Nucleus accumbens (tissue), 56 donors: ENCODE measurements at places on chromosomes 16 and 17.

DNA sequence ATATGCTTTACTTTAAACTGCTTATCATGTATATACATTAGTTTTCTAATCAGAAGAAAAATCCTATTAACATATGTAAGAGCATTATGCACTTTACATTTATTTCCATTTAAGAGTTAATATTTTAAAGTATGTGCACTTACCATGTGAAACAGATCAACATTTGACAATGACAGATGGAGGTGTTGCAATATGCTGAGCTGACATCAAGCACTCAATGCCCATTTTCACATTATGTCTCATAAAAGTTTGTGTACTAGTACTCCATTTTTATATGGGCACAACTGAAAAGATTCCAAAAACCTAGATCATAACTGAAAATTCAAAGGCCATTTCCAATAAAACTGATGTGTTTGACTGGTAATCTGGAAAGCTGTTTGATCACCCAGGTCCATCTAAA, 420.9 kb upstream of the SOX9 start:
- no peak for DNase-seq

- DNase-seq: no peak
These were observed 9.5 kb downstream of the NLRC5 start for GRCh38 chr16:56998861-56999260.

DNA sequence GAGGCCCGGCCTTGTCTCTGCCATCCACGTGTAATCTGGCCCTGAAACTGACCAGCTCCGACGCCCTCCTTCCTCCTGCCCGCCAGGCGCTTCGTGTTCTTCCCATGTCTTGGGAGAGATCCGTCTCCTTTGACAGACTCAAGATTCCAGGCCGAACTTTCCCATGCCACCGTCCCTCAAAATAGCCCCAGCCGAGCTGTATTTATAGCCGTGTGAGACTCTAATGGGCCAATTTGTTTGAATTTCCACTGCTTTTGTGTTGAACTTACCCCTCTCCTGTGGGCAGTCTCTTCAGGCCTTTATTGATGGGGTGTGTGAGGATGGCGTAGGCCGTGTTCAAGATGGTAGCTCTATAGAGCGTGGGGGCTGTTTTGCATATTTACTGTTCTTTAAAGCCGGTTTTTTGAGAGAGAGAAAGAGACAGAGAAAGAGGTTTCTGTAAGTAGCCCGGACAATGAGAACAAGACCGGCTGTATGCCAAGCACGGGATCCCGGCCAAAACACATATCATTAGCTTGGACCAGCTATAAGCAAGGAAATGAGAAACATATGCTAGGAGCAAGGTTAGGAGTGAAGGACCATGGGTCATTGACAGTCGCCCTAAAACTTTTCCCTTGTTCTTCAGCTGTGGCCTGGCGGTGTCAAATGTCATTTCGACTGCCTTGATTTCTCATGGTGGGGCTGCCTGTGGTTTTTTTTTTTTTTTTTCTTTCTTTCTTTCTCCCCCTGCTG, 124.5 kb upstream of the ZFHX3 start:
- peak; percentile 2 for DNase-seq

GRCh38 chr17:71033336-71033735, 864.0 kb downstream of the KCNJ2 start:
- DNase-seq: no peak

DNA sequence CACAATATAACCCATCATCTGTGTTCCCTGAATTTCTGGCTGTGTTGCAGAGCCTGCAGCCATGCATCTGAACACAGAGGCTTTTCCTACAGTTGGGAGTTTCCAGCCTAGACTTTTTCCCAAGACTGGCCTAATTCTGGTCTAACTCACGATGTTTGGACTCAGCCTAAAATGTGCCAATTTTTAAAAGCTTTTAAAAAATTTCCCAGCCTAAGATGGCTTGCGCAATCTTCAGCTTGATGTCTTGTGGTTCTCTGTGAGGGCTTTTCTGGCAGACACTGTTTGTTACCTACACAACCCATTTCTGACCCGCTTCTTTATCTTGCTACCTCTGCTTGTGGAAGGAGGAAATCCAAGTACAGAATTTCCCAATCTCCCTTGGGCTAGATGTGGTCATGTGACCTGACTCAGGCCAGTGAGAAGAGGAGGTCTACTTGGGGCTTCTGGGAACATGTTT, 72.7 kb upstream of the GAS7 start:
- no peak for DNase-seq

- no peak for DNase-seq
These were observed 113.0 kb downstream of the LITAF start for GRCh38 chr16:11473728-11474127.

- DNase-seq: no peak
These were observed 24.1 kb downstream of the SEC14L5 start for GRCh38 chr16:4982056-4982867.

DNA sequence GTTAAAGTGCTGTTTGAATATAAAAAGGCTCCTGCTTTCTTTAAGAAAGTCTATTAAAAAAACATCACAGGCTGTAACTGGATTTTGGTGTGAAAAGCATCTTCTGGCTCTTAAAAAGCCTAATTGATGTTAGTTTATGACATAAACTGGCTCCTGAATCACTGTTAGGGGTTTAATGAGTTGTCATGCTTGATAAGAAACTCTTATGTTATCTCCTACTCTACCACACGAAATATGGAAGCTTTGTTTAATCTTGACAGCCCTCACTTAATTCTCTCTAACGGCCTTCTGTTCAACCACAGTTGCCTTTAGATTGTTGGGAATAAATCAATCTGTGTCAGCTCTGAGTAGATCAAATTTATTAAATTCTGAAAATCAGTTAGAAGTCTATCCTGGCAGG, 51.5 kb downstream of the CPPED1 start:
- DNase-seq: no peak

DNA sequence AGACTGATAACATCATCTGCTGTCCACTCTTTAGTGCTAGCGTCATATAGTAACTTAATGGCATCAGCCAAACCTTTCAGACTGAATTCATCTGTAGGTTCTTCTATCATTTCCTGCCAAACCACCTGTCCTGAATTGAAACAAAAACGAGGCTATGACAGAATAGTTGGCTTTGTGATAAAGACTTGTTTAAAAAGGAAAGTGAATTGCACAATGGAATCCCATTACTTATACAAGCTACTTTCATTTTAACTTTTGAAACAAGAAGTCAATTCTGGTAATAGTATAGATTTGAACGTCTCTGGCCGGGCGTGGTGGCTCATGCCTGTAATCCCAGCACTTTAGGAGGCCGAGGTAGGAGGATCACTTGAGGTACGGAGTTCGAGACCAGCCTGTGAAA, 18.2 kb downstream of the LASP1NB start:
- no peak for DNase-seq

- DNase-seq: no peak
These were observed 17.3 kb downstream of the TBX4 start for GRCh38 chr17:61469474-61469873.

DNA sequence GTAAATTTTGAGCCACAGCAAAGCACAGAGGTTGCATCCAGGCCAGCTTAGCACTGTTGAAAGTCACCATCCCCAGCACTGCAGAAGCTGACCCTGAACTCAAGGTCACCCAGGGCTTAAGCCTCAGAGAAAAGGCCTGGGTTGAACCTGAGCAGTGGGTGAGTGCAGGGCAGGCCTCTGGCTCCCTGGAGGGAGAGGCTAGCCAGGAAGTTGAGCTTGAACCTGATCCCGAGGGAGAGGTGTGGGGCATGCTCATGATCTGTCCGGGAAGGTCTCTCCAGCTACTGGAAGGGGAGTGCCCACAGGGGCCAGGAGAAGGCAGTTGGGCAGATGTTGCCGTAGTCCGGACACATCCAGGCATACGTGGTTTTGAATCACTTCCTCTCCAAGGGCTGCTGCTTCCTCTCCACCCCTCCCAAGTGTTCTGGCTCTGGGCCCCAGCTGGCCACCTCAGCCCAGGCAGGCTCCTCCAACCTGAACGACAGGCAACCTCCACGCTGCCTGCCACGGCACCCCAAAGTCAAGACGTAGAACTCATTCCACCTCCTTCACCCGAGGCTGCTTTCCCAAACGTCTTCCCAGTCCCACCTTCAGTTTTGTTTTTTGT, 18.4 kb downstream of the CARHSP1 start:
- DNase-seq: no peak

- no peak for DNase-seq
These were observed 47.7 kb upstream of the TNRC6A start for GRCh38 chr16:24681793-24682192.

- DNase-seq: no peak
These were observed 66.4 kb upstream of the SMIM36 start for GRCh38 chr17:55577687-55578086.

GRCh38 chr17:58331815-58332777, 3.5 kb upstream of the TSPOAP1 start:
- no peak for DNase-seq

DNA sequence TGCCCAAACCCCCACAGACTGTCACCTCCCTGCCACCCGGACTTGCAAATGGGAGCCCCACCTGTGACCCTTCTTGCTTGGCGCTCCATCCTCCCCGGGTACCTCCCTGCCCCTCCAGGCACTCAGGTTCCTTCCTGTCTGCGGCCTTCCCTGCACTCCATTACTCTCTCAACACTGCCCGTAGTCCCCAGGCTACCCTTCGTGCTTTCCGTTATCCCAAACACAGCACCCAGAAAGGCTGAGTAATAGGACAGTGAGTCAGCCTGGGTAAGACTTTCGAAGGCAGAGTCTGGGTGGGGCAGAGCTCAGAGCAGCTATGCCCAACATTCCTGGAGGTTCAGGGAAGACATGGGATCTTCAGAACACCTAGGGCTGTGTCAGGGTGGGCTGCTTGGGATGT, 16.6 kb upstream of the C16orf74 start:
- DNase-seq: peak; percentile 9

- DNase-seq: no peak
These were observed 117.5 kb upstream of the CRHR1 start for GRCh38 chr17:45666641-45667040.

DNA sequence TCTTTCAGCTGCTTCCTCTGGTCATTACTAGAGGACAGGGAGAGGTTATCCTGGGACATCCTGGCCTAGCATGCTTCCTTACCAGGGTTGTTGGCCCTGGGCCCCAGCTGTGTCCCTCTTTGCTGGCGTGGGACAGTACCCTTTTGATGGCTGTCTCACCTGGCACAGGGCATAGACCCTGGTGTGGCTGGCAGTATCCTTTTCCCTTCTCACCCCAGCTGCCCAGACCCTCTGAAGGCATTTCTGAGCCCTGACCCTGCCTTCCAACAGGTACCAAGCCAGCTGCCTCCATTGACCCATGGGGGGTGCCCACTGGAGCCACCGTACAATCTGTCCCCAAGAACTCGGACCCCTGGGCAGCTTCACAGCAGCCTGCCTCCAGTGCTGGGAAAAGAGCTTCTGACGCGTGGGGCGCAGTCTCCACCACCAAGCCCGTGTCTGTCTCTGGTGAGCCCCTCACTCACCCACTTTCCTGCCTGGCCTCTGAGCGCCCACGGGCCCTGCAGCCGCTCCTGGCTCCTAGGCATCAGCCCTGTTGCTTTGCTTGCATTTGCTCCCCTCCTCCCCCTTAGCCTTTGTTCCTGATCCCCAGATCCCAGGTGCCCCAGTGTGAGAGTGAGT, 34.0 kb downstream of the B9D1 start:
- DNase-seq: no peak

DNA sequence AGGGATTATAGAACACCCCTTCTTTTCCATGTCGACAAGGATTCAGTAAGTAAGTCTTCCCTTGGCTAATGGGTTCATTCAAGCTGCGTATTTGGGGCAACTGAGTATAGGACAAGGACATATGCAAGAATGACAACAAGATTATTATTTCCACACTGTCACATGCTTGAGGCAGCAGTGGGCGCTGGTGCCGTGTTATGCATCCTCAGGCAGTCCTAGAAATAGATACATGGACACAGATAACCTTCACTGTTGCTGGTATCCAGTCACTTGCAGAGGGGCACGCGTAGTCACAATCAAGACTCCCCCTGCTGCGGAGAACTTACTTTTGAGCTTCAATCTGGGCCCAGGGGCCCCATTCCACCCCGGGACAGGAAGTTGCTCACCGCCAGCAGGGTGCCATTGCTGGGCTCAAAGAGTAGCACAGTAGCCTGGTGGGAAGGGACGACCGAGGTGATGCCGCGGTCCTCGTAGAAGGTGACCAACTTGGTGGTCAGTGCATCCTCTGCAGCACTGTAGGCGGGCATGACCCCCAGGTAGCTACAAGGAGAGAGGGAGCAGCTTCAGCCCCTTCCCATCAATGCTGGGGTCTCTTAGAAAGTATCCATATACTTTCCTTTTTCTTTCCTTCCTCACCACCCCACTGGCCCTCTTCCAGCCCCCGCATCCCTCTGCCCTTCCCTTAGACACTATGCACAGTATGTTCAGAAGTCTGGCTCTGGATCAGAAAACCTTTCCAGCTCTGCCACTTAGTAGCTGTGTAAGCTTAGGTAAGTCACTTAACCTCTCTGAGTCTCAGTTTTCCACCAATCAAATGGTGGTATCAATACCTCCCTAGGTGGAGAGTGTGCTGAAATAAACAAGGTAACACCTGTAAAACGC, 804 bp downstream of the CRYM start:
- DNase-seq: no peak

DNA sequence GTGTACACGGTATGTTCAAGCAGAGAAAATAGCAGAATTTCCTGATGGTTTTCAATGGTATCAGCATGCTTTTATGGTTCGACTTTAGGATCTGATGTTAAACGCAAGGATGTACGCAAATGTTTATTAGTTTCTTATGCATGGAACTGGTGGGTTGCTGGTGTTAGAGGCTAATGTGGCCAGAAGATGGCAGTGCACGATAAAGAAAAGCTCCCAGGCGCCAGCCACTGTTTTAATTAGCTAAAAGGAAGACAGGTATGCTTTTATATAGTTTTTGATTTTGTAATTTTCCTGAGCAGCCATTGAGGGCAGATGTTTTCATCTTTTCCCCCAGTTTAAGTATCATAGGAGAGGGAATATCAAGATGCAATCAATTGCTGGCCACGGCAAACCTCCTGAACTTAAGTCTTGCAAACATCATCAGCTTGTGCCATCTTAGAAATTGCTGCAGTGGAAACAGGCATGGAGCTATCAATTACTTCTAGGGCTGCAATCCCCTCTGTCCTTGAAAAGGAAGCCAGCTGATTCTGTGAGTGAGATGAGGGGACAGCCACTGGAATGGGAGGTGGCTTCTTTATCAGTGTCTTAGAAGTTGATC, 648.5 kb upstream of the RBFOX1 start:
- peak; percentile 13 for DNase-seq

DNA sequence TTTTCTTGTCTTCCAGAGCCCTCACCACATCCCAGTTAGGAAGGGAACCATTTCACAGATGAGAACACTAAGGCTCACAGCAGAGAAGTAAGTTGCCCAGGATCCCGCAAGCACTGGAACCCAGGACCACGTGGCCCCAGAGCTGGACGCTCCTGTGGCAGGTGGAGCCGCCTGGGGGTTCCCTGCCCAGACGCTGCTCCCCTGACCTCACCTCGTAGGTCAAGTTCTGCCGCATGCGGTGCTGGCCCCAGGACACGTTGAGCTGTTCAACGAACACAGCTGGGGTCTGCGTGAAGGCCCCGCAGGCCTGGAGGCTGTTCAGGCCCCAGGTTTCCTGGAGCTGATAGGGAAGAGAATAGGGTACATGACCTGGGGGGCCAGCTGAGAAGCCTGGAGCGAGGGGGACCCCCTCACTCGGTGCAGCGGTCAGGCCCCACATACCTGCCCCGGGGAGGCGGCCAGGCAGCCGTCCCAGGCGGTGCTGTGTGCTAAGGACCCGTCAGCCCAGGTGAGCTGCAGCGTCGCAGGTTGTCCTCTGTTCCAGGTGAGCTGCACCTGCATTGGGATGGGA, 54.1 kb downstream of the RMI2 start:
- DNase-seq: no peak

GRCh38 chr16:57392694-57393093, 11.9 kb upstream of the CCL17 start:
- DNase-seq: no peak

GRCh38 chr16:70777973-70778406, 23.0 kb downstream of the VAC14 start:
- no peak for DNase-seq

GRCh38 chr16:16021988-16022682, 72.7 kb downstream of the ABCC1 start:
- DNase-seq: peak; percentile 8
